ENCODE measurements at places on chromosomes 4 and X. TPM values are rescaled to one million over a fixed set of nuclear protein-coding genes. Genes with fewer than 3 reads are reported as not detected.

The KLHL4 gene
- 0.08 TPM for total RNA-seq

- ATAC-seq, result peak; percentile 75
Observed at GRCh38 chr4:77385124-77385969, 220.3 kb upstream of the CXCL13 start.

DNA sequence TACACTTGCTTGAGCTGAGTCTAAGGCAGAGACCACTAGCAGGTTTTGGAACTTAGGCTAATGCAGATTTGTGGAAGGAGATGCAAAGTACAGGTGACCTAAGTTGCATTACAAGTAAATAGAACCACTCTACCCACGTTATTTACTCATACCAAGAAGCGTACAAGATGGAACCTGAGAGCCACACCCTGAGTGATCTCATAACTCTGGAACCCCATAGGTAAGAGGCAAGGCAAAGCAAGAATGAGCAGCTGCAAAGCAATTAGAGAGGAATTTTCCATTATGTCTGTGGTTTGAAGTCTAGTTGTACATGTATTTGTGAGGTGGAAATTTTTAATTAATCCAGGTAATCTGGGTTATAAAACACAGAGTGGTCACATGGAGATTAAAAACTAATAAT lies 55.4 kb downstream of the CC2D2A start:
- ATAC-seq, result peak; percentile 99

GRCh38 chr4:36320117-36320896 lies 38.9 kb downstream of the DTHD1 start:
- no peak for ATAC-seq

DNA sequence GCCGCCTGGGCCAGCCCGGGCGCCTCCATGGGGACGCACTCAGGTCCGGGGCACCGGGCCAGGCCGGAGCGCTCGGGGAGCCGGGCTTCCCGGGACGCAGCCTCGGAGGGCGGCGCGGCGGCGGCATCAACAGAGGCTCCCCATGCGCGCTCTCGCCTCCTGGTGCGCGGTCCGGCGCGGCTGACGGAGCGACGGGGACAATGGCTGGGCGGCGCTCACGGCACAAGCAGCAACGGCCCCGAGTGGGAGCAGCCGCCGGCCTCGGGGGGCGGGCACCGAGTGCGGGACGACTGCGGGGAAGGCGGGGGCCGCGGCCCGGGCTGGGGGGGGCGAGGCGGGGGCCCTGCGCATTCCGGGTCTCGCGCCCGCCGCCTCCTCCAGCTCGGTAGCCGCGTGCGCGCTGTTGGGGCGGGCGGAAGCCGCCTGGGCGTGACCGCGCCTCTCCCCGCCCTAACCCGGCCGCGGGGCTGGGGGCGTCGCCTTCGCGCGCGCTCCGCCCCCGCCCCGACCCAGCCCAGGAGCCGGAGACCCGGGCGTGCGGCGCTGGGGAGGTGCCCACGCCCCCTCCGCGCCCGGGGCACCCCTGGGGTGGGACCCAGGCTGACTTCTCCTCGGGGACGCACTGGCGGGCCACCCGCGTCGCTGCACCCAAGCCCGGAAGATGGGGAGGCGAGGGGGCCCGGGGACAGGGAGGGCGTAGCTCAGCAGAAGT lies at the start of gene PRKX:
Gene PRKX (minus strand): TSS at position 425 of the 712 bp plus-strand sequence. CDS start 396 bp downstream, at position 29.
- ATAC-seq, result peak; percentile 91

DNA sequence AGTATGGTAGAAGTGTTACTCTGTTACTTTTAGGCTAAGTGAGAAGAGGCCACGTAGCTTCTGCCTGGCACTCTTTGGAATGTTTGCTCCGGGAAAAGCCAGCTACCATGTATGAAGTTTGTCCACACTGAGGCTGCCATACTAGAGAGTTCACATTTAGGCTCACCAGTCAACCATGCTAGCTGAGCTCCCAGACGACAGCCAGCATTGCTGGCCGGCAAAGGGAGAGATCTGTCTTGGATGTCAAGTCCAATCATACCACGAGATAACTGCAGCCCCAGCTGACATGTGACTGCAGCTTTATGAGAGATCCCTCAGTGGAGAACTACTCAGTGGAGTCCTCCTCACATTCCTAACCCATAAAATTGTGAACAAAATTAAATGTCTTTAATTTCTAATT lies 321.2 kb upstream of the F9 start:
- ATAC-seq, result no peak

DNA sequence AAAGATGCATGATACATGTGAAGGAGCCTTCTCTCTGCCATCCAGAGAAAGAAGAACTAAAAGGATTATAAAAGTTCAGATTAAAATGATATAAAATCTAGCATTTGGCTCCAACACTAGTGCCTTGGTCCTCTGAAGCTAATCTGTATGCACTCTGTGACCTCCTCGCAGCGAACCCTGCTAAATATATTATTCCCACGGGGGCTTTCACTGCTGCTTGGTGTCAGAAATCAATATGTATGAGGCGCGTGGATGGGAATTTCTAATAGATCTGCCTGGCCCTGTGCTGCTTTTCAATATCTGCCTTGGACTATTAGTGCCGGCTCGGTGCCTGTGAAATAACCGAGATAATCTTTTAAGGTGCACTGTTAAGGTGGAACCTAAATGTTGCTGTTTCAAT lies 69.7 kb downstream of the CXXC4 start:
- ATAC-seq, result no peak

DNA sequence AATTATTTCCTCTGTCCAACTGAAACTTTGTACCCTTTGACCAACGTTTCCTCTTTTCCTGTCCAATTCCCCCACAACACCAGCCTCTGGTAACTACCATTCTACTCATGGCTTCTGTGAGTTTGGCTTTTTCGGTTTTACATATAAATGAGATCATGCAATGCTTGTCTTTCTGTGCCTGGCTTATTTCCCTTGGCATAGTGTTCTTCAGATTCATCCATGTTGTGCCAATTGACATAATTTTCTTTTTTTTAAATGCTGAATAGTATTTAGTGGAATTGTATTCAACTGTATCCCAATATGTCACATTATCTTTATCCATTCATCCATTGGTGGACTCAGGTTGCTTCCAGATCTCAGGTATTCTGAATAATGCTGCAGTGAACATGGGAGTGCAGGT lies 222.5 kb upstream of the GALNTL6 start:
- ATAC-seq, result no peak

DNA sequence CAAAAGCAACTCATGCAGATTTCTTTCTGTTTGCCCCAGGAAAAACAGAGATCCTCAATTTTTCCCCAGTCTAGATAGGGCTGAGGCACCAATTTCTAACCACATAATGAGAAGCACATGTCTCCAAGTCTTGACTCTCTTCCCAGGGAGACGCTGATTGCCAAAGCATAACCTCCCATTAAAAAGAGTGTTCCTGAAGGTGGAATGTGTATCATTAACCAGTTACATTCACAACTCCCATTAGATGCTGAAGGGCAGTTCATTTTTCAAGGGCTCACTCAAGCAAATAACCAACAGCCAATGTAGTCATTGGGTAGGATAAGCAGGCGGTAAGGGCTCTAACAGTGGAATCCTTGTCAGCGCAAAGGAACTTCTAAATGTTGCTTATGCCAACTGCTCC lies 27.5 kb downstream of the TMEM47 start:
- no peak for ATAC-seq

- peak; percentile 33 for ATAC-seq
Observed at GRCh38 chrX:150364347-150365050, 1.4 kb downstream of the MAMLD1 start.

The CNGA1 gene
- 7.2 TPM for total RNA-seq

The MORC4 gene
- 13.9 TPM for total RNA-seq

GRCh38 chrX:46447384-46447783 lies 97.8 kb downstream of the ZNF674 start:
- ATAC-seq, result peak; percentile 56

DNA sequence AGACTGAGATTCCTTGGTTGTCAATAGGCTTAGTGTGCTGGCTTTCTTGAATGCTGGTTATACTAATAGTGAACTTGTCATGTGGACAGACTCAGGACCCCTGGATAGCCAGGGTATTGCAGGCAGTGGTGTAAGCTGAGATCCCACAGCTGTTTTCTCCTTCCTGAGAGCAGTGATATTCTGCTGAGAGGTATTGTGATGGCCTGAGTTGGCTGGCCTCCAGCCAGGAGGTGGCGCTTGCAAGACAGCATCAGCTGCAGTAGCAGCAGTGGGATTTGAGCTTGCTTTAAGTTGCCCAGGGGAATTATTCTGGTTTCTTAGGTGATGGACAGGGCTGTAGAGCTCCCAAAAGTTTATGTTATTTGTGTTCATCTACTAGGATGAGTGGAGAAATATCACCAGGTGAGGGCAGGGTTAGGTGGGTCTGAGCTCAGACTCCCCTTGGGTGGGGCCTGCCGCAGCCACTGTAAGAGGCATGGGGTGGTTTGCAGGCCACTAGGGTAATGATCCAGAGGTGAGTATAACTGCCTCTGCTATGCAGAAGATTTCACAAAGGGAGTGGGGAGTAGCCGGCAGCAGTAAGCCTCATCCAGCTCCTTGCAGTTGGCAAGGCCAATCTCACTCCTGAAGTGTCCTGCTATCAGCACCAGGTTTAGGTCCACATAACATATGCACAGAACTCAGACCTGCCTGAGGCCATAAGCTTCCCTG lies 66.2 kb downstream of the IL15 start:
- ATAC-seq, result no peak

DNA sequence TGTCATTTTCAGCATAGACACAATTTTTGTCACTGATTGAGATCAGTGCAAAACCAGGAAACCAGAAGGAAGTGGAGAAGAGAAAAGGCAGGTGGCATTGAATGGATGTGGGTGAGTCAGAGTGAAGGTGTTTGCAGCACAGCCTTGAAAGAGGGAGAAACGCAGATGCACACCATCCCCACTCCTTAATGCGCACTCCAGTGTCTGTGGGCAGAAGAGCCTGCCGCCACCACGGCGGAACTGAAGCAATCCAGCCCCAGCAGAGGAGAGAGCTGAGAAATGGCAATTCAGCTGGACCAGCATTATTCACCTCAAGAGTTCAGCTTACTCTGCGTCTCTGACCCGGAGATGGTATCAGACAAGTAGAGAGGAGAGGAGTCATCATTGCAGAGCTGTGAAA lies 393.1 kb upstream of the FRG1 start:
- ATAC-seq, result no peak

GRCh38 chrX:119238557-119238956 lies 2.5 kb downstream of the PGRMC1 start:
- ATAC-seq, result no peak

The SLC34A2 gene
- total RNA-seq, result 4.9 TPM

The DACH2 gene
- not detected for total RNA-seq

The GAGE13 gene
- not detected for total RNA-seq

The TSPAN6 gene
- total RNA-seq, result 36.4 TPM

GRCh38 chr4:15054541-15054940 lies 52.3 kb downstream of the CPEB2 start:
- no peak for ATAC-seq

DNA sequence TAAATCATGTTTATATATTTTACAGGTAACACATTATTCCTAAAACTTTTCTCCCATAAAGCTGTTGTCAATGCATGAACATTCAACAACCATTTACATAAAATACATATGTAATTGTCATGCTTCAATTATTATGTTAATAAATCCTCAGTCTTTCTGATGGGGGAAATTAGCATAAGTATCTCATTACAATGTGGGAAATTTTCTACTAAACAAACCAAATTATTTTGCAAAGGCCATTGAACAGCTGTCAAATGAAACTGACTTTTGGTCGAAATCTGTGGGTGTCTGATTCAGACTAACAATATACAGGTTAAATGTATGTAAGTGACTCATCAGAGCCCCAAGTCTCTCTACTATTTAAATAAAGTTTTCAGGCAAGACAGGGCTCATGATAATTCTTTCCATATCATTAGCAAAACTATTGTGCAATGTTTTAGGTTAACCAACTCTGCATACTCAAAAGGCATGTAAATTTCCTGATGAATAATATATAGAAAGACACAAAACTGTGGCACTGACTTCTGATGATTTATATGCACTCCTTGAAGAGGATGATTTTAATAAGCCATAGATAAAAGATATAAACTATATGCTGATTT lies 795.3 kb upstream of the AADAT start:
- ATAC-seq, result no peak

The NPY5R gene
- not detected for total RNA-seq

- peak; percentile 49 for ATAC-seq
Observed at GRCh38 chr4:10159671-10160070, 43.1 kb upstream of the WDR1 start.

DNA sequence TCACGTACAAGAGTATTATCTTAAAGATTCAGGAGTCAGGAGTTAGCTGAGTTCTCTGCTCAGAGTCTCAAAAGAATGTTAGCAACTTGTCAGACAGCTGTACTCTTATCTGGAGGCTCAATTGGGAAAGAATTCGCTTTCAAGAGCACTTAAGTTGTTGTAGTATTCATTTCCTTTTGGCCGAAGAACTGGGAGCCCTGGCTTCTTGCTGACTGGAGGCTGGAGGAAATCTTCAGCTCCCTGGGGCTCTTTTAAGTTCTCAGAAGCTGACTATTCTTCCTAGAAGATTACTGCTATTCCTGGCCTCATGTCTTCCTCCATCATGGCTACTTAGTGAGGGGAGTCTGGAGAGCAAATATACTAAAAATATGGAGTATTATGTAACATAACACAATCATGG lies 587.2 kb downstream of the EPHA5 start:
- ATAC-seq, result no peak

DNA sequence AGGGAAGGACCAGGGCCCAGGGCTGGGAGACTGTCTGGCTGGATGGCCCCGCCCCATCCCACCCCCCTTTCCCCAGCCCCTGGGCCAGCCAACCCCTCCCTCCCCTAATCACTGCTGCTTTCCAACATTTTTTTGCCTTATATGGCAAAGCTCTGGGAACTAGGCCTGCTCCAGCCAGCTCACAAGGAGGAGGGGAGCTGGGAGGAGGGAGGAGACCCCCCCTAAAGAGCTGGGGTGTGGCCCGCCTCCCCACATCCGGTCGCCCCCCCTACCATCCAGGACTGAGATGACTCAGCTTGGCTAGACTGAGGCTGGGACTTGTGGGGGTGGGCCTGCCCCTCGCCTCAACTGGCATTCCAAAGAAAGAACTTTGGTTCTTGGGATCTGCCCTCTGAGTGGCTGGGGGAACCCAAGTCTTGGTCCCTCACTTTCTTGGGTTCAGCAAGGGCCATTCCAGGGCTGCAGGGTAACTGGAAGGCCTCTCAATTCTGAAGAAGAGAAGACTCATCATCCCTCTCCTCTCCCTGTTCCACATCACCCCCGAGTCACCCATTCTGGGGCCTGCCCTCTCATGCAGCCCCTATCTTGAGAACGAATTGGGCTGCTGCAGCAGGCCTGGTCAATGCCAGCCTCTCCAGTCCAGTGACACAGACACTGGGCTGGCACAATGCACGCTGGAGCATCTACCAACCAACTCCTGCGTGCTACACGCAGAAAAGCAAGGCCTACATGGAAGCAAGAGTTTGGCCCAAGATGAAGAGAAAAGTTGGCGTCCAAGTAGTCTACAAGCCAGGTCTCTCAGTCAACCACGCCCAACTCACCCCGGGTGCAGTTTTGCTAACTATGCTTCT lies 4.8 kb downstream of the FLNA start:
- peak; percentile 40 for ATAC-seq

GRCh38 chr4:186920483-186920882 lies 196.8 kb upstream of the FAT1 start:
- ATAC-seq, result peak; percentile 51
